HT1080 (cell line): ENCODE measurements at places on chromosomes 4 and X.

- no peak for DNase-seq
Measured at GRCh38 chr4:186487726-186488125, 67.6 kb downstream of the MTNR1A start.

GRCh38 chrX:118152721-118153120 is 36.1 kb upstream of the KLHL13 start:
- no peak for DNase-seq

GRCh38 chr4:83083925-83084475 is 30.5 kb downstream of the PLAC8 start:
- DNase-seq = no peak

- no peak for DNase-seq
Measured at GRCh38 chr4:96744676-96745075, 904.8 kb downstream of the PDHA2 start.

DNA sequence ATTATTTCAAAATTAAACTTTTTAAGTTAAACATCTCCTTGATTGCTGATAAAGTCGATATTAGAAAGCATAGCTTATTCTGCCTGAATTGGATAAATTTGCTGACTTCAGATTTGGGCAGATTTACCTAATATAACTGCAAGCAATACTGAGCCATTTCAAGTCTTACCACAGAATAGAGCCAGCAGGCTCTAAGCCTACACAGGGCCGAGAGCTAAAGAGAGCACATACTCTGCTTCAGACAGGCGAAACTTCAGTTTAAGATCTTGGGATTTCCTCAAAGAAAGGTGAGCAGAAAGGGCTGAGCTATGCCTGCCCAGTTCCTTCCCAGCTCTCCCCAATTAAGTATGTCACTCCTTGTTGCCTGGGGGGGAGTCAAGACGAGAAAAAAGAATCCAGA is 240.6 kb upstream of the NOCT start:
- DNase-seq = no peak

DNA sequence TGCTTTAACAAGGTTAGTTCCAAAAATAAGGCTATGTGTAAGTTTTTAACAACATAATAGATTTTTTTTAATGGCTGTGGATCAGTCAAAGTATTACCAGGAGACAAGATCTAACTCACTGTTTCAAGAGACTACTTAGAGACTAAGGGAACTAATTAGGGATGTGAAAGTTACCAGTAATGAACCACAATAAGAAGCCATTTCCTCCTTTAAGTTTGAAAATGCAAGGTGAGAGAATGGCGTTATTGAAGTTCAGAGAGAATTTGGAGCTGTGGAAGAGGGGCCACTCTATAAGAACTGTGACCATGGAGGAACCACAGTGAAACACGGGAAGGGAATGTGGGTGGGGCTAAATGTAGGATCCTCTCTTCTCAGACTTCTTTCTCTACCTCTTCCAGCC is 624.2 kb downstream of the GLUD2 start:
- DNase-seq = no peak

DNA sequence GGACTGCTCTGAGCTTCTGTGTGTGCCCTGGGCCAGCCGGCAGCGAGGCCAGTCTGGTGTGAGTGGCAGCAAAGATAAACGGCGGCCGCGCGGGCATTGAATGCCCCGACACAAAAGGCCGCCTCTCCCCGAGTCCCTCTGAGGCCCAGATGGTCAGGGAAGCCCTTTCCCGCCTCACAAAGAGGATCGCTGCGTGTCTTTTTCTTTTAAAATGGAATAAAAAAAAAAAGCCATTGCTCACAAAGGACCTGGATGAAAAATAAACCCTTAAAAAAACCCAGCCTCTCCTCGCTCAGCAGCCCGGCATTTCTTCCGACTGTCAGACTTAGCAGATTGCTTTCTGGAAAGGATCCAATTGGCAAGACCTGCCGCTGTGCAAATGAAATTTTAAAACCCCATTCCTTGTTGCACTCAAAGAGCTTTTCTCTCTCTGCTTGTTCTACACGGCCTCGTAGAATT is 578.7 kb downstream of the BCOR start:
- no peak for DNase-seq

DNA sequence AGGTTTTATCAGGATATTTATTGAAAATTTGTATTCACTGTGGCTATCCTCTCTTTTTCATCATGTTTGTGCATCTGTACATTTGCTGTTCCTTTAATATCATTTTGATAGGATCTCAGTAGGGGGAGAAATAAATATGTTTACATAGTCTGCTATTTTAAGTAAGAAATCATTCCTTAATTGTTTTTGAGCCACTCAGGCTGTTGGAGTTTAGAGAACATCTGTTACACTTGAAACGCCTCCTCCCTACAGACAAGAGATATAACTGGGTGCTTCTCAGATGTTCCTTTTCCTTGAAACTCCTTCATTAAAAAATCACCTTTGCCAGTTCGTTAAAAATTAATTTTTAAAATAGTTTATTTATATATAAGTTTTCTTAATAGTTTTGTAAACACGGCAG is 59.4 kb downstream of the QRFPR start:
- no peak for DNase-seq

- DNase-seq = peak; percentile 43
Measured at GRCh38 chr4:82629238-82630000, 67.6 kb upstream of the TMEM150C start.
